ENCODE measurements at places on chromosomes 3 and 15.
A peak's percentile ranks its signal among the peaks of the same experiment; 100 is the strongest.

GRCh38 chr15:65048241-65048640 is 3.1 kb downstream of the SLC51B start:
- no peak for DNase-seq

DNA sequence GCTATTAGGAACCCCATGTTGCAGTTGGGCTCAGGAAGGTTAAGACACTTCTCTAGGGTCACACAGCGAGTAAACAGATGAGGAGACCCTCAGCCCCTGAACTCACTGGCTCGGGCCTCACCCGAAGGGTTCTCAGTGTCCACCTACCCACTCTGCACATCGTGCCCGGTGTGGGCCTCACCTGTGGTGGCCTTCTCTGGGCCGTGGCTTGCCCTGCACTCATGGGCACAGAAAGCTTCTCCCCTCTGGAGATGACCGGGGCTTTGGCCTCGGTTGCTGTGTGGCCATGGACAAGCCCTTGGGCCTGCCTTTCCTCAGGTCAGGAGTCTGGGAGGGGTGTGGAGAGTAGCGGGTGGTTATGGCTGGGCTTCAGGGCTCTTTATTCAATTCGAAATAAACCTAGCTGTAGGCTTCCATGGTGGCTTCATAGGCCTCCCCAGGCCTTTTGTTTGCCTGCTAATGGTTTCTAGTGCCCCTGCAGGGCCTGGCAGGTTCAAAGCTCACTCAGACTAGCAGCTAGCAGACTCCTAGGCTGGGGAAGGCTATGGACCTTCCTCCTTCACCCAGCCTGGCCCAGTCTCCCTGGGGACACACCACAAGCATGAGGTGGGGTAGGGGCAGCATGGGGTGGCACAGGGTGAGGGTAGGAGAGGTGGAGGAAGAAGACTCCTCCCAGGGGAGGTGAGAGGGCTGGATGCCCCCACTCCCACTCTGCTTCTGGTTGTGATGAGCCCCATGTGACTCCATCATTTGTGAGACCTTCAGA is 103.1 kb downstream of the LINGO1 start:
- DNase-seq = no peak

DNA sequence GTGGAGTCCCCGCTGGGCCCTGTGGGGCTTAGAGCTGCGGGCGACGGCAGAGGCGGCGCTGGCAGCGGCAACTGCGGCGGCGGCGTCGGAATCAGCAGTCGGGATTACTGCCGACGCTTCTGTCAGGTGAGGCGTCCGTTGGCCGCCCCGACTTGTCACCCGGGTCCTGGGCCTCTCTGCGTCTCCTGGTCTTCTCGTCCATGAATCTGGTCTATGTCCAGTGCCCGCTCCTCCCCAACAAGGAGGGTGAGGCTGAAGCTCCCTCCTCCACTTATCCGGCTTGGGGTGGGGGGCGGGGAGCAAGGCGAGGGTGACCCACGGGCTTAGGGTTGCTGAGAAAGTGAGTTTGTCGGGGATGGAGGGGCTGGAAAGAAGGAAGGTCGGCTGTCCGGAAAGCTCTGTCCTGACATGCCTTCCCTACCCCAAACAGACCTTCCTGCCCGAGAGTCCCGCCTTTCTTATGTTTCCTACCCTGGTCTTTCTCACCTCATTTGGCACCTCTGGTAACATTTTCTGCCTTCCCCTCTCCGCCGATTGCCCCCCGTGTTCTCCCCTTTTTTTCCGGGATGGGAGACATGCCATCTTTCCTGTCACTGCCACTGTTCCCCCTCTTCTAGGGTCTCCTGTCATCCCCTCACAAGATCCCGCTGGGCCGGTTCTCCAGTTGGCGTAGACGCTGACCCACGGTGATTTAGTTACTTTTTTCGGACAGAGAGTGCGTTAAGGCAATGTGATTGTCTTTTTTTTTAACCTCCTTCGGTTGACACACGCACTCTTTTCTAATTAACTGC is 520 bp downstream of the ZNF654 start:
- DNase-seq = no peak

GRCh38 chr3:113629584-113630421 is 66.6 kb downstream of the USF3 start:
- DNase-seq = no peak

DNA sequence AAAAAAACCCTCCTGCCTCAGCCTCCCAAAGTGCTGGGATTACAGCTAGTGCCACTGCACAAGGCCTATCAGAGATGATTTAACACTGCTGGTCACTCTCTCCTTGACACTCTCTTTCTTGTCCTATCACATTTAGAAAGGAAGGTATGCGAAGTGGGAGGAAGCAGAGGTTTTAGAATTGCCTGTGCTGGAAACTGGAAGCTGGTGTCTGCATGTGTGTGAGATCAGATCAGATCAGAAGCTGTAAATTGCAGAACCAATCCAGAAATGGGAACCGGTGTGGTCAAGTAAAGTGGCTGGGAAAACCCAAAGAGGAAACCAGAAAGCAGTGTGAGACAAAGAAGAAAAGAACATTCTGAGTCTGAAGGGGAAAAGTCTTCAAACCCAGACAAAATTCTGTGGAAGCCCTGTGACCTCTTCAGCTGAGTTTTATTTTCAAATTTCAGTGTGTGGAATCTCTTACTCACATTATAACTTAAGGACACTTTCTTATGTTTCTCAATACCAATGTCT is 2.8 kb downstream of the EFHB start:
- DNase-seq = no peak

GRCh38 chr3:66405701-66406091 is 95.1 kb downstream of the LRIG1 start:
- no peak for DNase-seq

DNA sequence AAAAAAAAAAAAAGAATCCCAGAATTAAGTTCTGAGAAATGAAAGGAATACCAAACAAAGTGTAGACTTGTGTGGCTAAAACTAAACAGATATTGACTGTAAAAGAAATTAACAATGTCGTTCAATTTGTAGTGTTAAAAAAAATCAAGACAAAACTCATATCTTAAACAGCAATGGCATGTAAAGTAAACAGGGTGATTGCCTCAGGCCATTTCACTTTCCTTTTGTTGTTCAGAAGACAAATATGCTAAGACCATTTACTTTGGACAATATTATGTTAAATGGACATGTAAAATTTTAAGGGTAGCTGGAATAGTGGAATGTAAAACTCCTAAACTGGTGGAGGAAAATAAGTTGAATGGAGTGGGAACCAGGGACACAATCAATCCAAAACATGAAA is 139.1 kb downstream of the RTP4 start:
- no peak for DNase-seq

DNA sequence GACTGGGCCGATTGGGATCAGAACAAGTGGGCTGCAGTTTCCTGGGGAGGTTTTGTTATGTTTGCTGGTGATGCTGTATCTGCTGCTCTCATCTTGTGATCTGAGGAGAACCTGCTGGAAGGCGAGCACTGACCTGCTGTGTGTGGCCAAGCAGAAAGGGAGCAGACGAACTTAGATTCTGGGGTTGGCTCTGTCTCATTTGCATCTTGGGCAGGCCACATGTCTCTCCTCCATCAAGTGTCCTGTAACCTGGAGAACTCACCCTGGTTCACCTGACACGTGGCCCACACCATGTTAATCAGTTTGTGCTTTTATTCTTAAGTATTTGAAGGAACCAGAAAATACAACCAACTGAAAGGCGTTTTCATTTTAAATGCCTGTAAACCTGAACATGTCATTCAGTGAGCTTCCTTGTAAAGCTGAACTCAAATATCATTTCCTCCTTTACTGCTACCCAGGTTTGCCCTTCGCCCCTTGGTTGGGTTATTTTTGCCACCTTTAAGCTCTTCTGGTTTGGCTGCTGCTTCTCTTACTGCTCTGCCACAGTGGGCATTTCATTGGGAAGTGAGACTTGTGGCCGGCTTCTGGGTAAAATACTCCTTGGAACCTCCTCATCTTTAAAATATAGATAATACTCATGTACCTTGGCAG is 33.5 kb upstream of the TRAK1 start:
- DNase-seq = no peak

DNA sequence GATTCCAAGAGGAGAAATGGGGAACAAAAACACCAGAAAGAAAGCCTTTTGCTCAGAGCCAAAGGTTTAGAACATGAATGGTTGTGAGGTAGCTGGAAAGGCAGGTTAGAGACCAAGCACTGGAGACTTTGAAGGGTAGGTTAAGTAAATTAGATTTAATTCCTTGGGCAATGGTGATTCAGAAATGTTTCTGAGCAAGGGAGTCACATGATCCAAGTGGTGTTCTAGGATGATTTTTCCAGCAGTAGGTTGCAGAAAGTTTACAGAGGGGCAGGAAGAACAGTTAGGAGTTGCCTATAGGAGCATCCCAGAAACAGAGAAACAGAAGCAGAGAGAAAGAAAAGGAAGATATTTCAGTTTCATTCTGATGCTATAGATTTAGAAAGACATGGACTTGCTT is 139.8 kb downstream of the WDR76 start:
- DNase-seq = no peak

DNA sequence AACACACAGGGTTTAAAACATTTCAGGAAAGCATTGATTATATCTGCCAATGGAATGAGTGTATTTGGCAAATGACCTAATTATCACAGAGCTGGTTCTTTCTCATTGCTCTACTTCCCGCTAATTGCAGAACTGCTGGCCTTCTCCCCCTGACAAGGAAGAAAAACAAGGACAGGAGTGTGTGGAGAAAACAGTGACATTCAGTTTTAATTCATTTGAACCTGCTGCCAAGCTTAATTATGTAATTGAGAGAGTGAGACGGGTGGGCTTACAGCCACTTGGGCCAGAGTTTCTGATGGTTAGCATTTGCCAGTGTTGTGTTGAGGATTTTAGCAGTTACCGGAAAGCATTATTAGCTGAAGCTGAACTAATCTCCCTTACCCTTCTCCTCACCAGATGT is 301.4 kb downstream of the RBMS3 start:
- no peak for DNase-seq

GRCh38 chr15:42584031-42584765 is 8.8 kb downstream of the STARD9 start:
- DNase-seq = no peak

GRCh38 chr3:71099997-71100719 is 483.4 kb downstream of the FOXP1 start:
- no peak for DNase-seq

DNA sequence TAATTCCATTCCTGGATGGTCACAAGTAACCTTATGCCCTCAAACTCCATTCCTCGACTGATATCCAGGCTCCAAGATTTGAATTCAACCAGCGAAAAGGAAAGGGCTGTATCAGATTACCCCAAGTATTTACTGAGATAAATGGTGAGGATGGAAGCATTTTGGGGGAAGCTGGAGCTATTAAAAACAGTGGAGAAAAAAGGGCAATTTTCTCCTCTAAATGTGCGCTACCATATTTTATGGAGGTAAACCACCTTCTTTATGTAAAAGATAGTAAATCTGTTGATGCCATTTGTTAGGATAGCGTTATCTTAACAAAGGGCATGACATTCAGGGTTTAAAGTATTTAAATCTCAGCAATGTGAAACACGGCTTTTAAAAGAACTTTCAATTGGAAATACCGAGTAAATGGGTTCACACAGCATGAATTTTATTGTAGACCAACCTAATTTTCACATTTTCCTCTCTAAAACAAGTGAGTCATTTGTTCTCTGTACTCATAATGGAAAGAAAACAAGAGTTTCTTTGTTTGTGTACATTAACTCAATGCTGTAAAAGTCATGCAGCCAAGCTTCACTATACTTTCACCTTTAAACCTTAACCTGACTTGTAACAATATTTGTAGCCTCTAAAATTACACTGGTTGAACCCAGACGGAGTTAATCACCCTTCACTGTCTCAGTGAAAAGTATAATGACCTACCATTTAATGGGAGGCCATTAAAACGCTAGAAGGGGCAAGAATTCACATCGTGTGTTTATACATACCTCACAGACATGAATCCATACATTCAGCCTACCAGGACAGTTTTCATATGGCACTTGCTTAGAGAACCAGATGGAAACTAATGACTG is 773.4 kb downstream of the ROBO1 start:
- DNase-seq = no peak

GRCh38 chr3:43695863-43696262 is 5.1 kb downstream of the ABHD5 start:
- no peak for DNase-seq

DNA sequence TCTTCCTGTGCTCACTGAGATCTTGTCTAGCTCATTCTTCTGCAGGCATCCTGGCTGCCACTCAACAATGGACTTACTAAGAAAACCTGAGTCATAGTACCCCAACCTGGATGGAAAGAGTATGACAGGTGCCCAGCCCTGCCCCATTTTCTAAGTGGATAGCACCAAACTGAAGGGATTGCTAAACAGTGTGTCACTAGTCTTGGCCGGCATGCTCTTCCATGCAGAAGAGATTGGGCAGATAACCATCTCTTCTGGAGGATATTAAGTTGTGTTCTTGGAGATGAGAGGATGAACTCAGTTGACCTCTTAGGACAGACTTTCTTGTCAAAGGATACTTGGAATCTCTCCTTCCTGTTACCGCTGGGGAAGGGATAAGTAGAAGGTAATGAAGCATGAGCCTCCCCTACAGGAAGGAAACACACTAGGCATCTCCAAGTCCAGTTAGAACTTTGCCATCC is 797.5 kb downstream of the AGBL1 start:
- no peak for DNase-seq

- peak; percentile 92 for DNase-seq
Observed at GRCh38 chr3:52052831-52053306, 3.5 kb downstream of the DUSP7 start.

DNA sequence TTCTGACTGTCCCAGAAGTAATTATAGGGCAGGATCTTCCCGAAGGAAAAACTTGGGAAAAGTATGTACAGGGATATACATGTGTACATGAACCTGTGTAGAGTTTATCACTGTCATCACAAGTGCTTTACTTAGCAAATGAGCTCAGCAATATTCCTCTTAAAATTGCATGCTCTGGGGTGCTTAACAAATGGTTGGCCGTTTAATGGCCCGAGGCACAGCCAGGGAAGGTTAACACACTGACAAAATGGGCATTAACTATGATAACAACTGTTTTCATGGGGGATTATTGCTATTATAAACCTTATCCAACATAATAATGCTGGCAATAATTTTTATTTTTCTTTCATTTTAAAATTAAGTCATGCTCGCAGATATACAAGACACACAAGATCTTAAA is 459.3 kb downstream of the TUSC7 start:
- no peak for DNase-seq

- no peak for DNase-seq
Observed at GRCh38 chr3:146065573-146066006, 95.4 kb downstream of the PLOD2 start.

Measured in left ventricle myocardium inferior (tissue), 1 donor.